CD4-positive, alpha-beta memory T cell (primary cell): ENCODE measurements at places on chromosomes 16 and 17. TPM values are rescaled to one million over a fixed set of nuclear protein-coding genes. Genes with fewer than 3 reads are reported as not detected.
A peak's percentile ranks its signal among the peaks of the same experiment; 100 is the strongest.

CD300E gene
- polyA plus RNA-seq, result not detected

RMI2 gene
- 4.0 TPM for polyA plus RNA-seq

- H3K4me1 ChIP-seq, result no peaks in the 10 kb centered on the region
- H3K36me3 ChIP-seq, result no peaks in the 10 kb centered on the region
- no peaks in the 10 kb centered on the region for H3K27me3 ChIP-seq
- H3K4me3 ChIP-seq, result no peak overlapping the region
Measured at GRCh38 chr17:31574458-31574857, 183.0 kb downstream of the RAB11FIP4 start.

GRCh38 chr17:67123699-67124098 lies 79.3 kb downstream of the CACNG1 start:
- H3K27me3 ChIP-seq, result no peaks in the 10 kb centered on the region
- H3K4me1 ChIP-seq, result no peaks in the 10 kb centered on the region
- DNase-seq, result no peak
- peaks cover 28% of the 10 kb centered on the region for H3K36me3 ChIP-seq
- no peak overlapping the region for H3K4me3 ChIP-seq

DNA sequence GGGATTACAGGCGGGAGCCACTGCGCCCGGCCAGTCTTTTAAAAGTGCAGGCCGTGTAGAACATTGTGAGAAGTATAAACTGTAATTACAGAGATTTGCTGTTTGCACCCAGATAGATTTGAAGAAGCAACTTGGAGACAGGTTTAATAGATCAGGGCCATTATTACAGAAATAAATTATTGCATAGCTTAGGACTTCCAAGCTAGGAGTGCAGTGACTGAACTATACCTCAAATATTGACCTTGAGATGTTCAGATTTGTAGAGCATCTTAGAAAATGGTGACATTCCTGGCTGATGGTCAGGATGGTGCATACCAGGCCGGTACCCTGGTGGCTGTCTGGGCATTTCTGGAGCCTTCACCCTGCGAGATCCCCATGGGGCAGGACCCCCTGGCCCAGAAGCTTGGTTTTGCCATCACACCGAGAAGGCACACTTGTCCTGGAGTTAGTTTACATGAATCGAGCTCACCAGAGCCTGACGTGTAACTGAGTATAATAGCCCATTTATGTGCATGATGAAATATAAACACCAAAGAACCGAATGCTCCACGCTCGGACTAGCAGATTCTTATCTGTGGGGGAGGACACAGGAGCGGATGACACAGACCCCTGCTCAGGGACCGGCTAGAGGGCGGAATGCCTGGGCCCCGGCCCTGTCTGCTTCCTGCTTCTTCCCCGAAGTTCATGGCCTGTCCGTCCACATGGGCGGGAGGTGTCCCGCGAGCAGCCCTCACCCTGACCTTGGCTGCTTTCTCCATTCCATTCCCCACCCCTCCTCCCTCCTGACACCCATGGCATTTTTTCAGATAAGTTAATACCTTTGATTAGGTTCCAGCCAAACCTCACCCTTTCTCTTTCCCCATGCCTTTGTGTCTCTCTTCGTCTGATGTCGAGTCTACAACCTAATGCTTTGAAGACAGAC lies 32.1 kb downstream of the CCDC40 start:
- H3K27ac ChIP-seq, result no peak overlapping the region
- no peak overlapping the region for H3K4me3 ChIP-seq
- no peaks in the 10 kb centered on the region for H3K36me3 ChIP-seq
- no peaks in the 10 kb centered on the region for H3K4me1 ChIP-seq

- no peak overlapping the region for H3K27ac ChIP-seq
- no peaks in the 10 kb centered on the region for H3K27me3 ChIP-seq
- no peaks in the 10 kb centered on the region for H3K36me3 ChIP-seq
- H3K4me3 ChIP-seq, result no peak overlapping the region
- DNase-seq, result no peak
- H3K4me1 ChIP-seq, result no peaks in the 10 kb centered on the region
Measured at GRCh38 chr17:29956225-29956624, 14.8 kb downstream of the EFCAB5 start.

CHTF18 gene
- polyA plus RNA-seq, result 6.0 TPM

ZACN gene
- polyA plus RNA-seq, result not detected

NLRC3 gene
- 13.1 TPM for polyA plus RNA-seq

DNA sequence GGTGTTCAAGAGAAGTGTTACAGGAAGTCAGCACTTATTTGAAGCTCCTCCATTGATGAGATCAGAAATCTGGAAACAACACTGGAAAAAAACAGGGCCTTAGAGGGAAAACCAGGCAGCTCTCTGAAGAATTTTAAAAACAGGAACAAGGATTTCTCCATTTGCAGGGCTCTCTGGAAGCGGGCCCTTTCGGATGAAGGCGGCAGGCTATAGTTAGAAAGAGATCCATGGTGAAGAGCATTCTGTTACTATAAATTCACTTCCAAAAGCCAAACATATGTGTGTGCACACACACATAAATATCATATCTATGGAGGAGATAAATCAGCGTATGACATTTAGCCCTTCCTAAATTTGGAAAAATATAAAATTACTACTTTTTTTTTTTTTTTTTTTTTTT lies 42.6 kb upstream of the GRIN2A start:
- H3K36me3 ChIP-seq, result no peaks in the 10 kb centered on the region
- no peaks in the 10 kb centered on the region for H3K27me3 ChIP-seq
- H3K27ac ChIP-seq, result no peak overlapping the region
- no peaks in the 10 kb centered on the region for H3K4me1 ChIP-seq

DNA sequence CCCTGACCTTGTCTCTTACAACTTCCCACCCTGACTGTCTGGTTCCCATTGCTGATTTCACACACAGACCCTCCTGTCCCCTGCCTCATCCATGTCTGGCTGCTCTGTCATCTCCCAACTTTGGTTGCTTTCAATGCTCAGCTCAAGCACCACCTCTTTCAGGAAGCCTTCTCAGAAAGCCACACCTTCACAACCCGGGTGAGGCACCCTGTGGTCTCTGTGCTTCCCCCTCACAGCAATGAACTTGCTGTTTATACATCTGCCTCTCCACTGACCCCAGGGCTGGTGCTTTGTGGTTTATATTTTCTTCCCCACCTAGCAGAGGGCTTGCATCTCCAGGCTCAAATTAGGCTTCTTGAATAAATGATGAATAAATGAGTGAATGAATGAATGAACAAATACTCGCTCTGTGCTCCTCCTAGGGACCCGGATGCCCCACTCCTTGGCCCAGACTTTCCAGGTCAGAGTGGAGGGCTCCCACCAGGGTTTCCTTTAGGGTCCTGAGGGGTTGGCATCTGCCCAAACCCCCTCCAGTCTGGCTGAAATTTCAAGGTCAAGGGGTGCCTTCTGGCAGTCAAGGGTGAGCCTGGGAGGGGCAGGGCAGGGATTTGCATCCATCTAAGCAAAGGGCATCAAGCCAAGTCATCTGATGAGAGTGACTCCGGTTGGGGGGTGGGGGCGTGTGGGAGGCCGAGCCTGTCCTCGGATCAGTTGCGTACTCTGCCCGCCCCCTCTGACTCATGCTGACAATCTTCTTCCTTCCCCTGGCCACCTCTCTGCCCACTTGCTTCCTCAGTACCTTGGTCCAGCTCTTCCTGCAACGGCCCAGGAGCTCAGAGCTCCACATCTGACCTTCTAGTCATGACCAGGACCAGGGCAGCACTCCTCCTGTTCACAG lies at the start of gene ITGAX:
Gene ITGAX, plus strand, starts transcription at position 783 of the 898 bp plus-strand sequence. Its CDS starts 79 bp downstream, at position 862.
- no peak within 1 kb of the TSS for H3K27ac ChIP-seq
- no peaks in the 10 kb centered on the region for H3K27me3 ChIP-seq
- H3K4me1 ChIP-seq, result peaks cover 16% of the 10 kb centered on the region
- H3K4me3 ChIP-seq, result no peak within 1 kb of the TSS
- H3K36me3 ChIP-seq, result no peaks in the 10 kb centered on the region

GRCh38 chr17:49779739-49780231 lies 8.7 kb upstream of the KAT7 start:
- peak; percentile 33 for DNase-seq
- no peaks in the 10 kb centered on the region for H3K27me3 ChIP-seq
- no peak overlapping the region for H3K4me3 ChIP-seq
- H3K27ac ChIP-seq, result no peak overlapping the region
- H3K36me3 ChIP-seq, result no peaks in the 10 kb centered on the region

GRCh38 chr16:68731637-68732036 lies 5.5 kb upstream of the CDH1 start:
- no peak overlapping the region for H3K27ac ChIP-seq
- H3K36me3 ChIP-seq, result no peaks in the 10 kb centered on the region
- no peaks in the 10 kb centered on the region for H3K4me1 ChIP-seq
- no peak for DNase-seq

SPG7 gene
- 46.4 TPM for polyA plus RNA-seq

- peaks cover 17% of the 10 kb centered on the region for H3K4me1 ChIP-seq
- H3K4me3 ChIP-seq, result no peak overlapping the region
- no peaks in the 10 kb centered on the region for H3K36me3 ChIP-seq
- H3K27me3 ChIP-seq, result no peaks in the 10 kb centered on the region
- H3K27ac ChIP-seq, result no peak overlapping the region
Measured at GRCh38 chr17:81037798-81038733, 3.1 kb downstream of the BAIAP2 start.

KLHL10 gene
- polyA plus RNA-seq, result not detected

SLC13A2 gene
- not detected for polyA plus RNA-seq

RPRML gene
- polyA plus RNA-seq, result not detected
